Activated T-helper 9 cell treated with anti-CD3 and anti-CD28 coated beads, Interleukin-2, amount 50 U/mL, for 16 hours (primary cell): ENCODE measurements at places on chromosomes 2 and 18.

DNA sequence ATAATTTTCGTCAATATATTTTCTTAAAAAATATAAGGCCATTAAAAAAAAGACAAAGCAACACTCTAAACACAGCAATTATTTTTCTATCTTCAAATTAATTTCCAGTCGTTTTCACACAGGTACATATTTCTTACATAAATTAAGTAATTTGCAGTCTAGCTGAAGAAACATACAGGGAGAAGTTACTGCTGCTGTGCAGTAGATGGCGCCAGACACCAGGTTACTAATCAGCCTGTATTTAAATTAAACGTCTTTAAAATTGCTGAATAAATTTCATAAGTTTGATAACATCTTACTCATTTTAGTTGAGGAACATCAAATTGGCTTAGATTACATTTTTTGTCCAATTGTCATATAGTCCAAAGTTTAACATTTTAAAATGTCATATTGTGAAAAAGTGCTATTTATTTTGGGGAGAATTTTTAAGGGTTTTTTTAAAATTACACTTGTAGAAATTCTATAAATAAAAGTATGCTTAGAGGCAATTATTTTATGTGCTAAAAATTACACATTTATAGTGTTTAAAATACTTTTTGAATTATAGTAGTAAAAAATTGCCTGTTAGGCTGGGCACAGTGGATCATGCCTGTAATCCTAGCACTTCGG is 88.4 kb downstream of the PMAIP1 start:
- peak; percentile 19 for DNase-seq

- no peak for DNase-seq
Measured at GRCh38 chr18:63763831-63764600, 11.2 kb upstream of the SERPINB7 start.

DNA sequence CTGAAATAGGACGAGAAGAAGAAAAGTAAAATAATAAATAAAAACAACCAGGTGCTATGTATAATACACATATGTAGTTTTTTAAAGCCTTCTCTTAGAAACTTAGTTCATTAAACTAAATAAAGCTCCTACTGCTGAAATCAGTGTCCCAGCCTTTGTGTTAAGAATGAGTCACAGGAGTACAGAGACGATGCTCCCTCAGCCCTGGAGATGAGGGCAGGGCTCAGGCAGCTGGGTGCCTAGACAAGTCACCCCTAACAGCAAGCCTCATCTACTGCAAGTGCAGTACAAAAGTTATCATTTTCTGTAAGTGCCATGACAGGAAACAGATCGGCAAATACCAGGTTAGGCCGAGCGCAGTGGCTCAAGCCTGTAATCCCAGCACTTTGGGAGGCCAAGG is 18.2 kb downstream of the KIDINS220 start:
- DNase-seq = no peak

DNA sequence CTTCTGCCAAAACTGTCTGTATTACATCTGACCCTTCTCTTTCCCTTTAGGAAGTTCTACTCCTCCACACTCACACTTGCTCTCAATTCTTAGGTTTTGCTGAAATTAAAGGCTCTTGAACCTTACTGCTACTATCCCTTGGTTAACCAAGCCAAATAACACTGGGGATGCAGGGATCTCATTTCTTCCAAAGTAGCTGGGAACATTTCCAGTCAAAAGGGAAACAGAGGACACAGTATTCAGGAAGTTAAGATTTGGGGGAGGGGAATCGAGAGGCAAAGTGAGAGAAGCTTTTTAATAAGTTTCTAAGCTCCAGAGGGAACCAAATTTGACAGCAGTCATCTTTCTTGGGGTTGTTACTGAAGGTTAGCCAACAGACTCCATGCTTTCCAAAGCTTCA is 6.2 kb downstream of the SEPTIN2 start:
- DNase-seq = no peak

DNA sequence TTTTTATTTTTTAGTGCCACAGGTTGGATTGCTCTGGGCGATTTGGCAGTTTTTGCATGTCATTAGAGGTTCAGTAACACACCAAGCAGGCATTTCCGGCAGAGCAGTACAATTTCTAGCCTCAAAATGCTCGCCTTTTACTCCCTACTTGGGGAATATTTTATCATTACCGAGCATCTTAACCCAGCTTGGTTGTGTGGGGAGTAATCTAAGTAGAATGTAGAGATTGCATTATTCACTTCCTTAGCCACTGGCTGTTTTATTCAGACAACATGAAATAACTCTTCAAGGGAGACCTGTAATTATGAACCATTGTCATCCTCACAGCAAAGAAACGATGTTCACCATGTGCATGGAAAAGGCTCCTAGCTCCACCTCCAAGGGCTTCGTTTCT is 13.1 kb downstream of the GRP start:
- DNase-seq = no peak

DNA sequence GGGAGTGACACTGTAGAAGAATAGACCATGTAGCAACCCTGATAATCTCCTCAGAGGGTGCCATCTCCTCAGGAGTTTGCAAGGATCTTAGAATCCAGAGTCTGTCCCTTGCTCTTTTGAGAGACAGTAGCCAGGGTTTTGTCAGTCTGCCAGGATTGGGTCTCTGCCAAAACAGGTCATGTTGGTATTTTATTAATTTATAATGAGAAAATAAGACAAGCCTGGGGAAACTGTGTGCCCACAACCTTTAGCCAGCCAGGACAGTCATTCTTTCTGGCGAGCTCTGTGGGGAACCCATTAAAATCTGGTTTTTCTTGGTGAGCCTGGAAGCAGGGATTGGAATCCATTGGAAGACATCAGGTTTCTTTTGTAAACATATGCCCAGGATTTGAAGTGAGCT is 78.6 kb downstream of the PTPRM start:
- no peak for DNase-seq

- DNase-seq = no peak
Measured at GRCh38 chr2:30931841-30932407, 124.7 kb upstream of the CAPN13 start.

- DNase-seq = no peak
Measured at GRCh38 chr2:142936629-142937028, 59.2 kb downstream of the KYNU start.

DNA sequence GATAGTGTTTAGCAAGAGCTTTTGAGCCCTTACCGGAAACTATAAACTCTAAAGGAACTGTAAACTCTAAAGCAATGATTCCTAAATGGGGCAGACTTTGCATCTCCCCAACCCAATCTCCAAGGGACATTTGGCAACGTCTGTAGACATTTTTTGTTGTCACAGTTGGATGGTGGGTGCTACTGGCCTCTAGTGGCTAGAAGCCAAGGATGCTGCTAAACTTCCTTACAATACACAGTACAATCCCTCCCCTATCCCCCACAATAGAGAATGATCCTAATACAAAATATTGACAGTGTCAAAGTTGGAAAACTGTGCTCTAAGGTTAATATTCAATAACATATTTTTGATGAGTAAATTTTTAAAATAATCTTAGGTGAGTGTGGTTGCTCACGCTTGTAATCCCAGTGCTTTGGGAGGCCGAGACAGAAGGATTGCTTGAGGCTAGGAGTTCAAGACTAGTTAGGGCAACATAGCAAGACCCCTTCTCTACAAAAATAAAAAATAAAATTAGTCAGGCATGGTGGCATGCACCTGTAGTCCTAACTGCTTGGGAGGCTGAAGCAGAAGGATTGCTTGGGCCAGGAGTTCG is 66.7 kb downstream of the PTPN4 start:
- DNase-seq = no peak

GRCh38 chr18:49694402-49694801 is 118.9 kb downstream of the ACAA2 start:
- no peak for DNase-seq

DNA sequence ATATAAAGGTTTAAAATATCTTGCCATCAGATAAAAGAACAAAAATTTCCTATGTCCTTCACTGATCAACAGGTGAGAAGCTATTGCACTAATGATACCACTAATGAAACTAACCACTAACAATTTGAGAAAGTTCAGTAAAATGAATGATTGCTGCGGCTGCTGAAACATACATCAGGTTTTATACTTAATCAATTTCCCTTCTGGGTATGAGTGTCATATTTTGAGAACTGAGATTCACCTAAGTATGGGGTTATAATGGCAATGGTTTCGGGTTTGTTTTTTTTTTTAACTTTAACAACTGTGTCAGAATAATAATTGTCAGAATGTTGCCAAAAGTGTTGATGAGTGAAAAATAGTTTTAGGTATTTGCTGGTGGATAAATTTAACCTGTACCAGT is 151.3 kb upstream of the SLC39A10 start:
- no peak for DNase-seq

DNA sequence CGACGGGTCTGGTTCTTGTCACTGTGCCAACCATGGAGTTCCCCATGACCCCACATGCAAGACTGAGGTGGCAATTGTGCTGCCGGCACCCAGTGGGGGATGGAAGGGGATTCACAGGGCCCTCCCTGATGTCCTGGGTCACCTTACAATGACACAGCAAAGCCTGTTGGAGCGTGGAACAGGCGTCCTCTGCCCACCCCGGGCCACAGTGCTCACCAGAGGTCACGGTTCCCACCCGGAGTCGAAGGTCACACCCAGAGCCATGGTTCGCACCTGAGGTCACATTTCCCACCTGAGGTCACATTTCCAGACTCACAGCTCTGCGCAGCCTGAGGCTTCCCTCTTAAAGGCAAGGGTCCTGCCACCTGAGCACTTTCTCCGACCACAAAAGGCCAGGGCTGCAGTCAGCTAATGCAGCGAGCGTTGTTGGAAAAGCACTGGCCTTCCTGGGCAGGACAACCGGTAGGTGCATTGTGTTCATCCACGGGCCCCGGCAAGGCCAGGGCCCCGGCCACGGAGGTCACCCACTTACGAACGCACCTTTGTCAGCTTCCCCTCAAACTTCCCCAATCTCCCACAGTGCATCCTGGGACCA is 24.0 kb downstream of the KIF1A start:
- no peak for DNase-seq

DNA sequence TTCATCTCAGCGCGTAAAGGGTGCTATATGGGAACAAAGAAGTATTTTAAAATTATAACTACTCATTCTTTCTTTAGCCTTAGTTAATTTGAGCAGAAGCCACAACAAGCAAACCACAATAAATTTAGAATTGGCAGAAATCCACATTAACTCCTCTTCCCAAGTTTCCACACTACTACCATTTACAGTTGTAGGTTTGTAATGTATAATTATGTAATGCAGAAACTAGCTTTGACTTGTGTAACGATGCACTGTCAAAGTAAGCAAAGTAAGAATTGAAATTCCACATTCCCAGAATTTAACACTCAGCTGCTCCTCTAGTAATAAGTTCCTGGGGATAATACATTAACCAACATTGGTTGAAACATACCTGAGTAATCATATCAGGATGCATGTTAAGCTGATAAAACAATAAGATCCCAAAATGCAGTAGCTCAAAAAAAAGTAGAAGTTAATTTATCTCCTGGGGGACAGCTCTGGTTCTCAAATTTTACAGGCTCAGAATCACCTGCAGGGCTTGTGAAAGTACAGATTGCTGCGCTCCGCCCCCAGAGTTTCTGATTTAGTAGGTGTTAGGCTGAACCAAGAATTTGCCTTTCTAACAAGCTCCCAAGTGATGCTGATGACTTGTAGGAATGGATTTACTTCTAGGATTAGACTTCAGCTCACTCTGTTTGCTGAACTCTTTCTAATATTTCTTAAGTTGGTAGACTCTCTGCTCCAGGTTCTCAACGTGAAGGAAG is 9.9 kb downstream of the GRP start:
- DNase-seq = no peak

GRCh38 chr2:234481301-234481700 is 15.6 kb downstream of the ARL4C start:
- no peak for DNase-seq

DNA sequence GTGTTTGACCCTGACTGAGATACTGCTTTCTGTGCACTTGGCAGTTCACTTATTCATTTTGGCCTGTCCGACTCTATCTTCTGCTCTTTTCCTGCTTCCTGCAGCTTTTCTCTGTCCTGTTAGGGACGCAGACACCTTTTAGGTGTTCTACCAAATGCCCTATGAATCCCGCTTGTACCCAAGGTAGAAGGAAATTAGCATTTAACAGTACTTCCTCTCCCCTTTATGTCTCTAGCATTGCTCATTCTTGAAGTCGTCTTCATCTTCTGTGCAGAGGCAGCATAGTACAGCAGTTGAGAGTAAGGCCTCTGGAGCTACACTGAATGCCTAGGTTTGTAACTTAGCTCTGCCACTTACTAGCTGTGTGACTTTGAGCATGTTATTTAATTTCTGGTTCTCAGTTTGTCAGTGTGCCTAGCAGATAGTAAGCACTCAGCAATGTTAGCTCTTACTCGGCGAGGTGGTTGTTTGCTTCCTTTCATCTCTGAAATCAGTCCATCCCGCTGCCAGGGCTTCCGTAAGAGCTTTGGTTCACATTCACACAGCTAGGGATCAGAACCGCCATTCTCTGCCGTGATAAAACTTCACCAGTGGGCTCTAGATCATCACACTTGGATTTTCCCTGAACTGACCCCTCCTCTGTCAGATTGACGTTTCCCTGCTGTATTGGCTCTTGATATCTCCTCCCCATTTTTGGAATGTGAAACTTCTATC is 1.4 kb downstream of the CCT7 start:
- DNase-seq = no peak

- DNase-seq = no peak
Measured at GRCh38 chr2:205058409-205058808, 513.1 kb downstream of the PARD3B start.

- no peak for DNase-seq
Measured at GRCh38 chr2:46257476-46257875, 39.7 kb upstream of the EPAS1 start.

DNA sequence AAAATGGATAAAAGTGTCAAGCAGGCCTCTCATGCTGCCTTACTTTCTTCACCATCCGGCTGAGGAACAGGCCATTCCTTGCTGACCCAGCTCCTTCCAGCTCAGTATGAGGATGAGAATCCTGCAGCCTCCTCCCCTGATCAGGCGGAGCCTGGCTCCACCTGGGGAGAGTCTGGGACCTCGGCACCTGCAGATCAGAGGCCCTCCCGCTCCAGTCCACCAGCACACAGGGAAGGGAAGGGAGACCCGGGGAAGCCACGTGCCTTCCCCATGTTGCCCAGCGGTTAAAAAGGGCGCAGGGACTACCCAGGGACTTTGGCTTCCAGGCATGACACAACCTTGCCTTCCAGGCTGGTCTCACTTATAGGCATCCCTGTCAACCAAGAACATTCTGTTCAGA is 172.0 kb downstream of the NDUFA10 start:
- DNase-seq = no peak
